ENCODE measurements at places on chromosomes 1 and 21.

DNA sequence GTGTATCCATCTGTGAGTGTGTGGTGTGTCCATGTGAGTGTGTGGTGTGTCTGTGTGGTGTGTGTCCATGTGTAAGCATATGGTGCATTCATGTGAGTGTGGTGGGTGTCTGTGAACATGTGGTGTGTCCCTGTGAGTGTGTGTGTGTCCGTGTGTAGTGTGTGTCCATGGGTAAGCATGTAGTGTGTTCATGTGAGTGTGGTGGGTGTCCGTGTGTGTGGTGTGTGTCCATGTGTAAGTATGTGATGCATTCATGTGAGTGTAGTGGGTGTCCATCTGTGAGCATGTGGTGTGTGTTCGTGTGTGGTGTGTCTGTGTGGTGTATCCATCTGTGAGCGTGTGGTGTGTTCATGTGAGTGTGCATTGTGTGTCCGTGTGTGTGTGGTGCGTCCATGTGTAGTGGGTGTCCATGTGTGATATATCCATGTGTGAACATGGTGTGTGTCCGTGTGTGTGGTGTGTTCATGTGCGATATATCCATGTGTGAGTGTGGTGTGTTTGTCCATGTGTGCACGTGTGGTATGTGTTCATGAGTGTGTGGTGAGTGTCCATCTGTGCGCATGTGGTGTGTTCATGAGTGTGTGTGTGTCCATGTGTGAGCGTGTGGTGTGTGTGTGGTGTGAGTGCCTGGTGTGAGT, 12.3 kb downstream of the SLC19A1 start:
- DNase-seq: no peak

DNA sequence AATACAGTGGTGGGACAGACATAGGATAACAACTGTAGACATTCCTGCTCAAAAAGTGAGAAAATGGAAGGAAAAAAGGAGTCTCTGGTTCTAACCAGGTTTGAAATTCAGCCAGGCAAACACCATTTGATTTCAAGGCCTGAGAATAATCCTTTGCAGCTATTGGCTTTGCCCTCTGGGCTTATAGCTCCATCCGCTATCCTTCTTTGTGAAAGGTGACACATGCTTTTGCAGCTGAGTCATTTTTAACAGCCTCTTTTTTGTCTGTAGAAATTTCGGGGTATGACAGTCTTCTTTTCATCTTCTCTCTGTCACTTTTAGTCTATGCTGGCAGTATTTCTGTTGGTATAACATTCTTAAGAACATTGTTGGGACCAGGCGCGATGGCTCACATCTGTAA, 16.2 kb downstream of the SDHC start:
- DNase-seq: no peak

GRCh38 chr1:44499306-44499705, 94.3 kb downstream of the RNF220 start:
- no peak for DNase-seq

DNA sequence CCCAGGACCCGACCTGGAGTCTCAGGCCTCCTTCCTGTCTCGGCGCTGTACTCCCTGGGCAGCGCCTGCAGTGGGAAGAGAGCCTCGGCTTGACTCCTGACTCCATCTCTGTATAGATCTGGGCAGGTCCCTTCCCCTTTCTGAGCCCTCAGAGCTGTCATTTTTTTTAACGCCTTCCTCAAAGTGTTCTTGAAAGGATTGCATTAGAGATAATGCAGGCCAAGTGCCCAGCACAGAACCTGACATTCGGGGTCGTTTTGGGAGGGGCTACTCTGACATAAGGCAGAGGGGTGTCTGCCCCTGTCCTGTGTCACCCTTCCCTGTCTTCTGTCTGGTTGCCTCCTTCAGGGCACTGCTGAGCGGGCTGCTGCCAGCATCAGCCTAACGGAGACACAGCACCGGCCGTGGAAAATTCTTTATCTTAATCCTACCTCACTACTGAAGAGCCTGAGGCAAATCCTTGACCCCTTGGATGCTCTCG, 271.6 kb downstream of the TRABD2B start:
- no peak for DNase-seq

- no peak for DNase-seq
Observed at GRCh38 chr1:208446271-208446691, 202.1 kb upstream of the PLXNA2 start.

- no peak for DNase-seq
Observed at GRCh38 chr1:29631836-29632805, 395.8 kb downstream of the PTPRU start.

All from esophagus squamous epithelium (tissue), 5 donors.